ENCODE measurements at places on chromosomes 5 and 9.

GRCh38 chr9:36781533-36781932 is 208.8 kb downstream of the MELK start:
- DNase-seq: no peak

GRCh38 chr5:17316970-17317459 is 99.6 kb downstream of the BASP1 start:
- DNase-seq: no peak

DNA sequence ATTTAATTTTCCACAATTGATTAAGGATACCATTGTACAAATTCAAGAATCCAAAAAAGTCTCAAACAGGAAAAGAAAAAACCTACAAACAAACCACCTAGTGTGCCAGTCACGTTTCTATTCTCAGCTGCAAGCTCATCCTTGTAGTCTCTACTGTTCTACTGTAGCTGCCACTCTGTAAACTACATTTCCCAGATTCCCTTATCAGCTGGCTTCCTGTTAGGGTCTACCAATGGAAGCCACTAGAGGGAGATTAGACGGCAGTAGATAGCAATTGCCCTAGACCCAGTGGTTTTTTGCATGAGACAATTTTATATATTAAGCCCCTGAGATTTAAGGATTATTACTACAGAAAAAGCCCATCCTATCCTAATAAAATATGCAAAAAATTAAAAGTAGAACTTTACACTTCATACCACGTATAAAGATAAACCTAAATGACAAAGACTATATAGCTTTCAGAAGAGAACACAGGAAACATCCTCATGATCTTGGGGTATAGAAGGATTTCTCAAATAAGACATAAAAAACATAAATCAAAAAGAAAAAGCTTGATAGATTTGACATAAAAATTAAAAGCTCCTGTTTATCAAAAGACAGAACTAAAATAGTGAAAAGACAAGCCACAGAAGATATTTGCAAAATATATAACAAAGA is 37.4 kb downstream of the P4HA2 start:
- DNase-seq: no peak

DNA sequence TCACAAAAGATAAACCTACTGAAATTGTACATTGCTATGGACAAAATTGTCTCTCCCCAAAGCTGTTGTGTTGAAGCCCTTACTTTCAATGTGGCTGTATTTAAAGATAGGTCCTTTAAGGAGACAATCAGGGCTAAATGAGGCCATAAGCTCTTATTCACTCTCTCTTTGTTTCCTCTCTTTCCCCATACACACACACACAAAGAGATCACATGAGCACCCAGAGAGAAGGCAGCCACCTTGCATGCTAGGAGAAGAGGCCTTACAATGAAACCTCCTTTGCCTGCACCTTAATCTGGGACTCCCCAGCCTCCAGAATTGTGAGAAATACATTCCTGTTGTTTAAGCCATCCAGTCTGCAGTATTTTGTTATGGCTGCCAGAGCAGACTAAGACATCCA is 1295.6 kb upstream of the CDH6 start:
- DNase-seq: no peak

GRCh38 chr5:134124289-134125038 is 10.0 kb downstream of the TCF7 start:
- DNase-seq: peak; percentile 74

DNA sequence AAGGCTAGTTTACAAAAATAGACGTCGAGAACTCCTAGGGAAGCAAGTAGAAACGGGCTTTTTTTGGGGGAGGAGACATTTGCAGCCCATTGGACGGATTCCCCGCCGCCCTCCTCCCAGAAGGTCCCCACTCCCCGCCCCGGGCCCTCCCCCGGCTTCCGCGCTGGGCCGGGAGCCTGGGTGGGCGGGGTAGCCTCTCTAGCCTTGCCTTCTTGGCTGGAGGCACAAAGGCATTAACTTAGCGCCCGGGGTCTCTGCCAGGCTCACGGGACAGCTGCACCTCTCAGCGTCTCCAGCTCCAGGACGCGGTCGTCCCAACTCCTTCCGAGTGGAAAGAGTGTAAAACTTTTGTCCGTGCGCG is at the start of gene DMRTA1:
Gene DMRTA1, plus strand, starts transcription at position 236 of the 361 bp plus-strand sequence. CDS start 242 bp downstream, outside the sequence.
- DNase-seq: no peak

DNA sequence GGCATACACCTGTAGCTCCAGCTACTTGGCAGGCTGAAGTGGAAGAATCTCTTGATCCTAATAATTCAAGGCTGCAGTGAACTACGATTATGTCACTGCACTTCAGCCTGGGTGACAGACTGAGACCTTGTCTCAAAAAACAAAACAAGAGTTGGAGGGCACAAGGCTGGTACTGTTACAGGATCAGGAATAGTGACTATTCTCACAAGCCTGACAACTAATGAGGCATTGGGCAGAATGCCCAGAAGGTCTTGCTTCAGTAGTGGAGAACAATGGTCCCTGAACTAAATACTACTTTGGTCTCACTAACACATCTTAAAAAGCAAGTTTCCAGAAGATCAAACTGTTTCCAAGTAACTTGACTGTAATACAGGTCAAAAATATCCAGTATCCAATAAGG is 182.9 kb upstream of the RFX3 start:
- no peak for DNase-seq

GRCh38 chr9:133443982-133444381 is 15.8 kb upstream of the CACFD1 start:
- DNase-seq: no peak

- no peak for DNase-seq
Observed at GRCh38 chr9:86997951-86998350, 50.6 kb upstream of the GAS1 start.

GRCh38 chr9:137705443-137705863 is 86.6 kb downstream of the EHMT1 start:
- DNase-seq: peak; percentile 78

- no peak for DNase-seq
Observed at GRCh38 chr9:127187231-127187956, 65.0 kb upstream of the ANGPTL2 start.

- no peak for DNase-seq
Observed at GRCh38 chr5:149403923-149404745, 25.0 kb upstream of the IL17B start.

- no peak for DNase-seq
Observed at GRCh38 chr5:160293901-160294561, 18.3 kb downstream of the CCNJL start.

DNA sequence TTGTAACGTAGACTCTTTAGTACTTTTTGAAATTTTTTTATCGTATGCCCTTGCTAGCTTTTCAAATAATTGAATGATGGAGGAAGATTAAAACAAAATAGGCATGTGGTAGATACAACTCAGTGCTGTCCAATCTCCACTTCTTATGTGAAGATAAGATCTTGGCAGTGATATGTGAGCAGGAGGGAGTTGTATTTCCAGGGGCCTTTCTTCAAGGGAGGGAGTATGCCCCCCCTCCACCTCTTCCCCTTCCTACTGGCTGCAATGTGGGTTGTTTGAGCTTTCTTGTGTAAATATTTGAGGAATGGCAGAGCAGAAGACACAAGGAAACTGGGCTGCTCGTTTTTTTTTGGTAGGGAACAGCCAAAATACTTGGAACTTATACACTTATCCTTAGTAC is 374.9 kb downstream of the PSAT1 start:
- no peak for DNase-seq

DNA sequence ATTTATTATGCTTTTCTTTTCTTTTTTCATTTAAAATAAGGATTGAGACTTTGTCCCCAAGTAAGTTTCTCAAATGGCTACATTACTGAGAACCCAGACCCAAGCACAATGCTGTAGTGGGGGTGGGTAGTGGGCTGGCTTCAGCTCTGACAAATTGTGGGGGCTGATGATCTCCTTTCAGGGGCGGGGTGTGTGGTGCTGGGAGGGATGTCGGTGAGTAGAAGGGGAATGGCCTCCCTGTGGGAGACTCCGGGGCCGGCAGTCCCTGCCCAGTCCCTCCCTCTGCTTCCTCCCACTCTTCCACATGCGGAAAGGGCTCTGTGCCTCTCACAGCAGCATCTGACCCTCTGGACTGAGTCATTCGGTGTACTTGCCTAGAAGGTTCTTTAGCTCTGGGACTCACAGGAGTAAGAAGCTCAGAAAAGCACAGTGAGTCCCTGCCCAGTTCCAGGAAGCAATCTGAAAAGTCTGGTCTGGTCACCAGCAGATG is 14.3 kb downstream of the CD180 start:
- no peak for DNase-seq

DNA sequence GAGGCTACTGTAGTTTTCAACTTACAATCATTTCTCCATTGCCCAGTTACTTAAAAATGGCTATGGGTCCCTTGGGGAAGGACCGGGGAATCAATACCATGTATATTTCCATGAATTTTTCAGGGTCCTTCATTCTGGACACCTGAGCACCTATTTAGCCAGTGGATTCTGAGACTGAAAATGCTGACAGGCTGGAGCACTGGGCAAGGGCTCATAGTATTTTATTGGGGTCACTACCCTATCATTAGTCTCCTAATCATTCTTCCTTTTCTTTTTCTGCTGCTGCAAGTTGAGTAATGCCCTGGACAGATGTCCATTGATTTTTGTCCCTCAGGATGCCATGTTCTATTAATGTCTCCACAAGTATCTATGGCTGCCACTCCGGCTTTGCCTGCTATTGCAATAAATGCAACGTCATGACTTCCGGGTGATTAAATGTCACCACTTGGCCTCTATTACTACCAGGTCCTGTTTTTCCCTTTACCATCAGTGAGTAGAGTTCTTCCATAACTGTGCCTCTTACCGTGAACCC is 279.3 kb upstream of the FBXL7 start:
- no peak for DNase-seq

- no peak for DNase-seq
Observed at GRCh38 chr9:36328798-36329411, 70.7 kb upstream of the GNE start.

DNA sequence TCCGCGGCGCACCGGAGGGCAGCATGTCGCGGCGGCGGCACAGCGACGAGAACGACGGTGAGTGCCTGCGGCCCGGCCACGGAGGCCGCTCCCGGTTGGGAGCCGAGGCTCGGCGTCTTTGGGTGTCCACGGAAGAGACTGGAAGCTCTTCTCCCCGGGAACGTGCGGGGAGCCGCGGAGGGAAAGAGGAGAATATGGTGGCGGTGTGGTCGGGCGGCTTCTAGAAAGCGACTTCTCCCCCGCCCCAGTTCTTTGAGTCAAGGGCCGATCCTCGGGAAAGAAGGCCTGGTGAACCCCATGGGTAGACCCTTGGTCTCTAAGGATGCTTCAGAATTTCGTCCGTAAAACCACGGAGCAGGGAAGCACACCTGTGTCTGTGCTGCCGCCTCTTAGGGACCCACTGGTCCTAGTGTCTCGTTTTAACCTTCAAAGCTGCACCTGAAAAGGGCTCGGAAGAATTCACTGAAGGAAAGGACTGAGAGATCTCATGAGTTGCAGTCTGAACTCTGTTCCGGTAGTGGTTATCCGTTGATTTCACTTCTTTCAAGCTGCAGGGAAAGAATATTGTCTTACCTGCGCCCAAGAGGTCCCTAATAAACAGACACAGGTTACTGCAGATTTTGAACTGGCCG is 354 bp downstream of the NCBP1 start:
- DNase-seq: no peak

DNA sequence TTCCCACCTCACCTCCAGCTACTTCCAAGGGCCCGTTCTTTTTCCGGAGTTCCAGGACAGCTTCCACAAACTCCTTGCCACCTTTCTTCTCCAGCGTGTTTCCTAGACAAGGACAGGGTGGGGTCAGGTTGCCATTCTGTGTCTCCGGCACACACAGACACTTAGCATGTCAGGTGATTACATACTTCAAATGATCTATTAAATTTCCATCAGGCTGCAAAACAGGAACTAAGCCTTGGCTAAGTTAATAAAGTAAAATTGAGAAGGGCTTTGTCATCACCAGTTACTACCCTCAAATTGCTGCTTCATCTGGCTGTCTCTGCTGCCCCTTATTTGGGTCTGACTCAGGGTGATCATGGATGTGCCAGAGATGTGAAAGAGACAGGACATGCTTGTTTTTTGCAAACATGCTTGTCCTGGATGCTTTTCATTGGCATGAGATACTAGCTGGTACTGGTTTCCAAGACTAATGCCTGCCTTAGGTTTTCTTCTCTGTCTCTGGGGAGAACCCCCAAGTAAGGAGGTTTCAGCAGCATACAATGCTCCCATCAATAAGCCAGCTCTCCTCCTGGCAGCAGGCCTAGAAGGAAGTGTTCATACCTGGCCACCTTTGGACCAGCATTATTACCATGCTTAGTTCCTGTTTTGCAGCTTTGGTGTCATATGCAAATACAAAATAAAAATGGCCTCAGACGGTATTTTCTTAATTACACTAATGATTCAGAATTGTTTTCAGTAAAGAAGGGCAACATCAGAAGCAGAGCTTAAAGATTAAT is 52.9 kb downstream of the MACROH2A1 start:
- no peak for DNase-seq

GRCh38 chr9:36854034-36854433 is 180.0 kb downstream of the PAX5 start:
- no peak for DNase-seq

DNA sequence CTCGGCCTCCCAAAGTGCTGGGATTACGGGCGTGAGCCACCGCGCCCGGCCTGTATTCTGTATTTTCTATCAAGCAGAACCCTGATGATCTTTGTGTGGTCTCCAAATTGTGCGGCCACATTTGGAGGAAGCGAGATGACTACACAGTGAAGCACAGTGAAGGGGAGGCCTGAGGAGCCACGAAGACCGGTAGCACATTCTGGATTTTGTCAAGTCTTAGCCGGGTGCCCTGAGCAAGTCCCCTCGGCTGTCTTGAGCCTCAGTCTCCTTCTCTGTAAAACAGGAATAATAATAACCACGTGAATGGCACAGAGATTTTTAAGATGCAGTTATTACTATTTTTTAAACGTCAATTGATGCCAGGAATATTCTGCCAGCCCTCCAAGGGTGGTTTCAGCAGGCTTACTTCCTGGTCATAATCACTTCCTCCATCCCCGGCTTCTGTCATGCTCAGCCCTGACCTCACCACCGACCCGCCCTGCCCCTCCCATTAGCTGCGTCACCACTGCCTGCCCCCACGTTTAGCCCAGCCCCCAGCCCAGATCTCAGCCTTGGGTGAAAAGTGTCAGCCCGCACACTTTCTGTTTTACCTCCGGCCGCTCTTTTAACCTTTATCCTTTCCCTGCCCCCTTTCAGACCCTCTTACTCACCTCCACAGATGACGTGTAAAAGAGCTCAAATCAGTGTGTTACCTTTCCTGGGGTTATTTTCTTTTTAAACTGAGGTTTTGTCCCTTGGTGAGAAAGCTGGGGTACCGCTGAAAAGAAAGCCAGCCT is 27.0 kb upstream of the ERGIC1 start:
- peak; percentile 93 for DNase-seq

DNA sequence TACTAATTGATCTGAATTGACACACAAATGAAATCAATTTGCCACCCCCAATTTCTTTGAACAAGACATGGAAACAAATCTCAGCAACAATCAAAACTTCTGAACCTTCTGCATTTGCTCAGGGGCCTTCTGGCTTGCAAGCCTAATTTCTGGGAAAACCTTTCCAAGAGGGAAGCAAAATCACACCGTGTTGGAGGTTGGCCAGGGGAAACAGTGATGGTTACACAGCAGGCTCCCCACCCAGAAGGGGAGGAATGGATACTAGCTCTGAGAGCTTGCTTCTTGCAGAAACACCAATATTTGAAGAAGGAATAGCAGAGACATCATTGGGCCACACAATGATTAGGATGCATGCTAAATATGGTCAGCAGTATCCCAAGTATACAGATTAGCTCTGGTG is 488.6 kb upstream of the TRPC7 start:
- no peak for DNase-seq
